ENCODE measurements at places on chromosomes 12 and 14.

DNA sequence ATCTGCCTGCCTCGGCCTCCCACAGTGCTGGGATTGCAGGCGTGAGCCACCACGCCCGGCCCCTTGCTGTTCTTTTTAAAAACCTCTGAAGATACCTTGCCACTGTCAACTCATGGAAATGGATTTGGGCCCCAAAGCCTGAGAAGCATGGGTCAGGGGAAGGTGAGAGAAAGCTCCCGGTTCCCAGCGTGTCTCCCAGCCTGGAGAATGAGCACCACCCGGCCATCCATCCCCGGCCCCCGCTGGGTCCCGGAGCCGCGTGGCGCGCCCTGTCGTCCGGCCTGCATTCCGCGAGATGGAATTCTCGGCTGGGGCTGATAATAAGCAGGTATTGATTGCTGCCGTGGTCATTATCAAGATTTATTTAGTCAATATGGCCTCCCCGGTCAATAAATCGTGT lies 126.5 kb upstream of the MYL2 start:
- no peak for DNase-seq

DNA sequence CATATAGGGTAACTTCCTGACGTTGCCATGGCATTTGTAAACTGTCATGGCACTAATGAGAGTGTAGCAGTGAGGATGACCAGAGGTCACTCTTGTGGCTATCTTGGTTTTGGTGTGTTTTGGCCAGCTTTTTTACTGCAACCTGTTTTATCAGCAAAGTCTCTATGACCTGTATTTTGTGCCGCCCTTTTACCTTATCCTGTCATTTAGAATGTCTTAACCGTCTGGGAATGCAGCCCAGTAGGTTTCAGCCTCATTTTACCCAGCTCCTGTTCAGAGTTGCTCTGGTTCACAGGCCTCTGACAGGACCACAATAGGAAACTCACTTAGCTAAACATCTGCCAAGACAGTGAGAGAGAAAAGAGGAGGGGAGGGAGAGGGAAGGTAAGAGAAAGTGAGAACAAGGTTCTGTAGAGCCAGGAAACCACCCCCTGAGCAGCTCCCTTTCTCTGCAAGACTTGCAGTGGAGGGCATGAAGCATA lies 64.8 kb upstream of the PLEKHG3 start:
- DNase-seq = no peak

GRCh38 chr12:109844091-109844490 lies 10.9 kb upstream of the TRPV4 start:
- DNase-seq = no peak

- no peak for DNase-seq
Measured at GRCh38 chr12:42386308-42386707, 60.3 kb downstream of the PPHLN1 start.

DNA sequence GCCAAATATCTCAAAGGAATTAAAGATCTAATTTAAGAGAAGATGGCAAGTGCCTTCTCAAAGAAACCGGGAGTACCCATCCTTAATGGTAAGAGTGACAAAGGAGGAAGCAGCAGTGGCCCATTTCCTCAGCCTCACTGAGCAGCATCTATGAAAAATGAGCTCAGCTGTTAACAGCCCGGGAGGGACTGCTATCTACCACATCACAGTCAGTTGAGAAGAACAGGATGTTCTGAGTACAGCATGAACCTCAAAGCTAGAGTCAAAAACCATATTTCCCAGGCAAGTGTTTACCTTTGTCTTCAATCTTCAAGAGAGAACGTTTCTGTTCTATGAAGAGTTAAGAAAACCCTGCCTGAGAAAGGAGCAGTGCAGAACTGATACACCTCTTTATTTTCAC lies 115.0 kb downstream of the BTG1 start:
- no peak for DNase-seq

GRCh38 chr12:105275997-105276733 lies 40.2 kb upstream of the APPL2 start:
- DNase-seq = no peak

GRCh38 chr12:97425802-97426491 lies 36.7 kb upstream of the RMST start:
- DNase-seq = no peak

DNA sequence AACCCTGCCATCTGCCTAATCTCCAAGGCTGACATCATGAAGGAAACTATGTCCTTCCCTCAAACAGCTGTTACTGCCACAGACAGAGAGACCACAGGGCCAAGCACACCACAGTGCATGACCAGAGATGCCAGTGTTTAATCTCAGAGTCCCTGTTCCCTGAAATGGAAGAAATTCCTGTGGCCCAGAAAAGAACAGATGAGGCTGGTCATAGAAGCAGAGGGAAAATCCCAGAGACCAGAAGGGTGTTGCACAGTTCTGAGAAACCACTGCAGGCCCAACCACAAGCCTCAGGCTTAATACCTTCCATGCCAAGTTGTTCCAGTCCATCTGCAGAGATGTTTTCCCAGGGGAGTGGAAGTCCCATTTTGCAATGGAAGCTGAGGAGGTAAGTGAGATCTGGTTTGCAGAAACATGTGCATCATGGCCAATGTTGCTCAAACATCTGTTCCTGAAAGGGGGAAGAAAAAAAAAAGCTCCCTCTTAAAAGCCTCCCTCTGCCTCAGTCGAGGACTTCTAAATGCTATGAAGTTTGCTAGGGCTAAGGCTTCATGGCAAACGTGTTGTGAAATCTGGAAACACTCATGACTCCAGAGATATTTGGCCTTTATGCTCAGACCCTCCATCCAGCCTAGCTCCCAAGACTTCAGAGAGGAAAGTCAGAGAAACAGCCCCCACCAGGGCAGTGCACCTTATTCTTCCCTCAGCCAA lies 98.6 kb downstream of the SCARB1 start:
- no peak for DNase-seq

- no peak for DNase-seq
Measured at GRCh38 chr14:90091393-90091792, 29.6 kb downstream of the KCNK13 start.

- no peak for DNase-seq
Measured at GRCh38 chr12:84150201-84150600, 762.4 kb downstream of the SLC6A15 start.
